ENCODE measurements at places on chromosomes 7 and 10.

DNA sequence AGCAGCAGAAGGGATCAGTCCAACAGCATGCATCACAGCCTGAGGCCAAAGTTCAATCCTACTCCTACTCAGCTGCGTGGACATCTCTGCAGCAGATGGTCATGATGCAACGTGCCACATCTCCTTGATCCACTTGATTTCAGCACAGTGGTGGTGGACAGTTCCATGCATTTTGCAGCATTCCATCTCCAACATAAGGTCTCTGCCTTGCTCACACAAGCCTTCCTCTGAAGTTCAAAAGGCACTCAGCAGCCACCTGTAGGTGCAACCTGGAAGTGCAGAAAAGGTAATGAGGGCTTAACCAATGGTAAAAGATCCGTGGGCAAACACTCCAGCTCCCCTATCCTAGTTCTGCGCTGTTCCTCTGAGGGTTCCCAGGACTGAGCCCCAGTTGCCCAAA, 57.5 kb upstream of the CHCHD3 start:
- DNase-seq, result peak; percentile 14

- no peak for DNase-seq
These were observed 54.0 kb upstream of the NMT2 start for GRCh38 chr10:15222511-15222910.

- DNase-seq, result no peak
These were observed 9.0 kb upstream of the ATP6V0E2 start for GRCh38 chr7:149864751-149865150.

DNA sequence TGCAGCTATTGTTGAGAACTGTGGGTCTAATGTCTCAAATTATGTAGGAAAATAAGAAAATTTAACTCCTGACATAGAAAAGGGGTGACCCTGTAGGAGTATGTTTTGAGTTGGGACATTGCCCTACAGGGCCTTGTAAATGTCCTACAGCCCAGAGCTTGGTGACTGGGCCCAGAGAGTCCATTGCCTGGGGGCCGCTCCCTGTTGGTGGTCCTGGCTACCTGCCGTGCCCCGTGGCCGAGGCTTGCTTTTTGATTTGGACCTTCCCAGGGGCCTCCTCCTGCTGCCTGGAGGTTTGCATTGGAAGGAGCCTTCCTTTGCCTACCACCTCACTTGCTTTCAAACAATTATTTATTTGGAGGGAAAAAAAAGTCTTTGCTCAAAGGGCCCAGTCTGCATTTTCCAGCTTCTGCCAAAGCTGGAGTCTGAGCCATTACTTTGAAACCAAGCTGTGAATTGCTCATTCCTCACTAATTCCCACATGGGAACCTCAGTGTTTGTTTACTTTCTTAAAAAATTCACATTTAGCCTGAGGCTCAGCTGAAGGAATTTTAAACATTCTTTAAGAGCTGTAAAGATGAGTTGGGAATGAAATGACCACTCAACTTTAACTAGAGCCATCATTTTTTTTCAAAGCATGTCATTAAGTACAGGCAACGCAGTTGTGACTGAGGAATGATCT, 355.0 kb downstream of the GLRX3 start:
- DNase-seq, result no peak

GRCh38 chr7:122467661-122468449, 163.3 kb upstream of the FEZF1 start:
- DNase-seq, result no peak

- peak; percentile 85 for DNase-seq
These were observed 822 bp downstream of the SAMD9L start for GRCh38 chr7:93147363-93147762.

- DNase-seq, result no peak
These were observed 42.0 kb upstream of the ICA1 start for GRCh38 chr7:8303904-8304528.
